B cell (primary cell): ENCODE measurements at places on chromosomes 5 and 9. TPM values are rescaled to one million over a fixed set of nuclear protein-coding genes. Genes with fewer than 3 reads are reported as not detected.

- H3K36me3 ChIP-seq = no peaks in the 10 kb centered on the region
- H3K4me3 ChIP-seq = no peak overlapping the region
- H3K27me3 ChIP-seq = no peaks in the 10 kb centered on the region
- no peak overlapping the region for H3K27ac ChIP-seq
- DNase-seq = no peak
- peaks cover 5% of the 10 kb centered on the region for H3K4me1 ChIP-seq
Measured at GRCh38 chr9:72038408-72038807, 22.0 kb downstream of the C9orf57 start.

The FOXD4L6 gene
- not detected in 2 replicates for total RNA-seq

GRCh38 chr5:163498886-163499285 lies 6.5 kb upstream of the MAT2B start:
- no peak for DNase-seq
- H3K4me3 ChIP-seq = no peak overlapping the region
- H3K4me1 ChIP-seq = peaks cover 14% of the 10 kb centered on the region
- H3K36me3 ChIP-seq = no peaks in the 10 kb centered on the region

The HABP4 gene
- total RNA-seq = 14.1 and 15.0 TPM in 2 replicates

The BNC2 gene
- total RNA-seq = not detected in 2 replicates

- H3K27ac ChIP-seq = no peak overlapping the region
Measured at GRCh38 chr5:59104400-59105127, 521.7 kb downstream of the RAB3C start.

The ELAVL2 gene
- total RNA-seq = not detected in 2 replicates
